HCT116 (cell line): ENCODE measurements at places on chromosomes 2 and 18.

DNA sequence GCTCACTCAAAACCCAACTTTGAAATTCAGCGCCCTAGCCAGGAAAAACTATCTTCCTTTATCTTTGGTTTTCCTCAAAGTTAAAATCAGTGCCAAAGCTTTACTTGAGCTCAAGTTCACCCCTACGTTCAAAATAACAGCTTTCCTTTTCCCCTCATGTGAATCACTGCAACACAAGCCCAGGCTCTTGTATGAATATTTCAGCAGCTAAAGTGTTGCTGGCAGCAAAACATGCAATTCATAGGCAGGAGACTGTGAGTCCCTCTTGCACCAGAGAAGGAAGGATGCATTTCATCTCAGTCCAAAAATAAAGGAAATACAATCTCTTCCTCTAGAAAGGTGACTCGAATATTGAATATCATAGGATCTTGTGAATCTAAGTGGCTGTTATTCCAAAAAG lies 461.3 kb upstream of the SOX11 start:
- no peak for DNase-seq

DNA sequence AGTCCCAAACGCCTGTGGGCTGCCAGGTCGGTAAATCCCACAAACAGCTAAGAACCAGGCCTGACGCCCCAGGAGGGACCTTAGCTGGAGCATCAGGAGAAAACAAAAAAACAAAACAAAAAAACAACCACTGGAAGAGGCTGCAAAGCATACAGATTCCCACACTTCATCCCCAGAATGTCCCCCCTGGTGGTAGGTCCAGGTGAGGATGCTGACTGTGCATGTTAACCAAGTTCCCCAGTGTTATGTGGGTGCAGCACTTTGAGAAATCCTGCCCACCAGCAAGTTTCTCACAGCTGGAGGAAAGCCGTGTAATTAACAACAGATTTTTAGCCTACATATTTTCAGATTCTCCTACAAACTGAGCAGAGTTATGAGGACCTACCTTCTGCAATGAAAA lies 15.1 kb downstream of the ST3GAL5 start:
- DNase-seq, result no peak

DNA sequence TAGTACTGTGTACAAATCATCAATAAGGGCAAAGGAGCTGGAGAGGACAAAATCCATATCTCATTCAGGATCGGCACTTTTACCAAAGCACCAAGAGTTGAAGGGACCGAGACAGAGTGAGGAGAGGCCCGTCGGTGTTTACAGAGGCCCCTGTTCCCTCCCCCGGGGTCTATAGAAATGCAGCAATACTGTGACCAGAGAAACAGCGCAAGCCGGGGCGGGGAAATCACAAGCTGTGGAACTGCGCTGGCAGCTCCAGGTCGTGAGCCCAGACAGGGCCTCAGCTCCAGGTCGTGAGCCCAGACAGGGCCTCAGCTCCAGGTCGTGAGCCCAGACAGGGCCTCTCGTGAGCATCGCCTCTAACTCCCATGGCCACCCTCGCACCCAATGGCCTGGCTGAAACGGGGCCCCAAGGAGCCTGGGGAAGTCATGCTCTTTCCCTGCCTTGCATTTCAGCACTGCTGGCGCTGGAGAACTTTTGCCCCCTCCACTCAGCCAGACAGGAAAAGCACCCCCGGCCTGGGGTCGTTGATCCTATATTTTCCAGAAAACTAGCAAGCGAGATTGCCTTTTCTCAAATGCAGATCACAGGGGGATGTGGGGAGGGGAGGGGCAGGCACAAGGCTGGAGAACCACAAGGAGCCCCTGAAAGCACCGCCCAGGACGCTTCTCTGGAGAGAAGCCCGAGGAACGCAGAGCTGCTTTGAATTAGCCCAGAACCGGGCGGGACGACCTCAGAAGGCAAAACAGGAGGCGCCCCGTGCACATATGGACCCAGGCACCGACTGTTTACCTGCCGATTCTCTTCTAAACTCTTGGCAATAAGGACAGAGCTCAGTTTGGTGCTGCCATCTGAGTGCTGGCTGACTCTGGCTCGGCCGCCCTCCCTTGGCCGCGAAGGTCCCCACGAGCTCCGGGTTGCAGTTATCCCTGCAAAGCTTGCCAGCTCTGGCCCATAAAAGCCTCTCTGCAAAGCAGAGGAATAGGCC lies 223.7 kb downstream of the ACKR3 start:
- no peak for DNase-seq

- no peak for DNase-seq
Observed at GRCh38 chr2:233407771-233408181, 53.5 kb downstream of the DGKD start.

- no peak for DNase-seq
Observed at GRCh38 chr2:112149866-112150435, 11.8 kb downstream of the FBLN7 start.

- no peak for DNase-seq
Observed at GRCh38 chr18:69725855-69726508, 221.7 kb downstream of the CD226 start.

DNA sequence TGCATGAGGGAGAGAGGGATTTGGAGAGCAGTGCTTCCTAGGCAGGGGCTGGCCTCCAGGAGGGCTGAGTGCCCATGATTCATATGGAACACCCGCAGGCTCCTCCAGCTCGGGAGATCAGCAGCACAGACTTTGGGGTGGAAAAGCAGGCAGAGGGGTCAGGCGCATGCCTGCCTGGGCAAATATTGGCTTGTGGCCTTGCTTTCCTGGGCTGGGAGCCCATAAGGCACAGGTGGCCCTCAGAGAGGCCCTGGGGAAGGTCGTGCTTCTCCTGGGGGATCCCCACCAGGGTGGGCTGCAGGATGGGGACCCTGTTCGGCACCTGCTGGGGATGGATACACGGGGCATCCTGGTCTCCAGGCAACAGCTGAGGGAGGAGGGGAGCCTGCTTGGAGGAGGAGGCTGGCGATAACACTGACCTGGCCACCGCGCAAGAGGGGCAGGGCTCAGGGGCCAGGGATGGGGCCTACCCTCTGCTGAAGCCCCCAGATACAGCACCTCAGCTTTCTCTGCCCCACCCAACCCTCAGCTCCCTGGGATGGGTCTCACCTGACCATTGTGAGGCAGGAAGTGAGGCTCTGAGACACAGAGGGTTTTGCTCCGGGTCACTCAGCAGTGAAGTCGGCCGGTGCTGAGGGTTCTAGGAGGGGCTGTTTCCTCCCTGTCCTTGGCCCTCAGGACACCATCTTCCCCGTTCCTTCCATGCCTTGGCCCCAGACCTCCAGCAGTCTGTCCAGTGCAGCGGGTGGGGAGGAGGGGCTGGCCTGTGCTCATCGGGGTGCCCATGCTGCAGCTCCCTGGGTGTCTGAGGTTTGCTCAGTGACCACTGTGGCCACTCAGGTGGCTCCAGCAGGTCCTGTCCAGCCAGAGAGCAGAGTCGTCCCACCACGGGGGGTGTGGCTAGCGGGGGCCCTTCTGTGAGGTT lies 12.0 kb downstream of the AQP12A start:
- no peak for DNase-seq

DNA sequence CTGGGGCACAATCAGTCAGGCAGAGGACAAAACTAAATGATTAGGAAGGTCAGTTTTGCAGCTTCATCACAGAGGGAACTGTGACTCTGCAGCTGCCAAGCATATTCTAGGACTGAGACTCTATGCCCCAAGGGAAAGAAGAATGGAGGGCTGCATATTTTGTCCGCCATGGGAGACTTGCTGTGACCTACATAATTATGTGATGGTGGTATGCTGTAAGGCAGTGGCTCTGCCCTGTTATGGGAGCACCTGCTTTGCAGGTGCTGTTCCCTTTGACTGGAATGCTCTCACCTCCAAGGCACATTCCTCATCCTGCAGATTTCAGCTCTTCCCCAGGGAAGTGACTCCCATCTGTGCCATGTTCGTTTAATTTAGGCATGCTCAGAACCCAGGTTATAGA lies 261.9 kb upstream of the EPHA4 start:
- DNase-seq, result no peak

DNA sequence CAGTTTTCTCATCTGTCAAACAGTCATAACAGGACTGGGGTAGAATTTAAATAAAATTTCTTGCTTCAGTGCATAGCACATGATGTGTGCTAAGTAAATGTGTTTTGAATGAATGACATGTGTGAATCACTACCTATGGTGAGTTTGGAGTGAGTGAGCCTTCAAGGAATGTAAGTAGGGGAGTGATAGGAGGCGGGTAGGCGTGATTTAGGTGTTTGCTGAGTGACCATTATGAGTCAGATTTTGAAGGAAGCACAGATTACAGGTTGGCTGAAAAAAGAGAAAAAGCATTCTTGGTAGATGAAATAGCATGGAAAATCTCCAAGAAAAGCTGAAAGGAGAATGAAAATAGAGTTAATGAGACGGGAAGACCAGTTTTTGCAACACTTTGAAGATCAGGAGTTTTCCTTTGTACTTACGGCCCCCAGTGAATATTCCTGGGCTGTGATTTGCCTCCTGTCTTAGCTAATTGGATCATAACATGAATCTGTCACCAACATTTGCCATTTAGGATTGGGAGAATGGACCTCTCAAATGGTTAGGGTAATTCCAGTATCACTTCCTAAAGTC lies 136.9 kb upstream of the GATA6 start:
- peak; percentile 88 for DNase-seq

DNA sequence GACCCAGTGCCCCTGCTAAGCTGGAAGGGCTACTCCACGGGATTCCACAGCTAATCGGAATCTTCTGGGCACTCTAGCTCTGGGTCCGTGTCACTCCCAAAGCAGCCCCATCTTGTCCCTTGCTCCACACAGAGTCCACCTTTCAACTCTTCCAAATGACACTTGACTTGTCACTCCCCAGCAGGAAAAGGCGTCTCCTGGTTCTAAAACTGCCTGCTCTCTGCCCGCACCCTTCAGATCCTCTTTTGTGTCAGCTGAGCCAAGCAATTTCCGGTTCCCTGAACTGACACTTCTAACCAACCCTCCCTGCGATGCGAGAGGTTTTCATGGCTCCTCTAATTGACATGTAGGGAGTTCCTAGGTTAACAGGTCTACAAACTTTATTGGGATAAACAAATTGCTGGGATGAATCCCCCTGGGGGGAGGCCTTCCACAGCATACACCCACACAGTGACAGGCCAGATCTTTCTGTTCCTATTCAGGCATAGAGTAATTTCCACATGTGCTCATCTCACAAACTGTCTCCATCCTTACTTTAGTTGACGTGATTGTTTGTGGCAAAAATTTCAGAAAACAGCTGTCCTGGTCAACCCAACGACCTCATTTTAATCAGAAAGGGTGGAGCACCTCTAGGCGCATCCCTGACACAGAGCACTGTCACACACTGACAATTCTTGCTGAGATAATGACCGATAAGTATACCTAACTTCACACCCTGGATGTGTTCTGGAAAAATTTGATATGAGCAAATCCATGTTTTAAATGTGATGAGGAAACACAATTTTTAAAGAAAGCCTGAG lies 104.9 kb downstream of the RBMS1 start:
- DNase-seq, result no peak

- peak; percentile 16 for DNase-seq
Observed at GRCh38 chr18:59994357-59994756, 94.6 kb downstream of the PMAIP1 start.

DNA sequence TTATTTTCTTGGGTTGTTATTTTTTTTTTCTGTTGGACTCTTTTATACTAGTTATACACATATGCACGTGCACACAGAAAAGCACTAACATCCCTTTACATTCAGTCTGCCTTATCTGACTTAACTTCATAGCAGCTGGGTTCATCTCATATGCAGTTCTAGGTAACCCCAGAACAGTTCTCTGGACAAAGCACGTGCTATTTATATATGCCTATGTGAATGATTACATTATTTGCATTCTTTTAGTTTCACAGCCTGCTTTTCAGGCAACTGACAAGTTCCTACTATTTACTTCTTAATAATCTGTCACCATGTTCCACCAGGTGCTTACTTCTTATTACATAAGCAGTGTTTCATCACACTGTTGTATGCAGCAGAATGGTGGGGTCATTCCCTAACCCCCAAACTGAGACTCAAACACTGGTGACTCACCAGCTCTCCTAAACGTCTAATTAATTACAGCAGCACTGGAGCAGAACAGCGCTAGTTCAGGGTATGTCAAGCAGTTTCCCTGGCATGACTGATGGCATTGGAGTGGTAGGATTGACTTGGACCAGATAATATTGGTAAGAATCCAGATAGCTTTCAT lies 372.8 kb downstream of the CLIP4 start:
- DNase-seq, result no peak

DNA sequence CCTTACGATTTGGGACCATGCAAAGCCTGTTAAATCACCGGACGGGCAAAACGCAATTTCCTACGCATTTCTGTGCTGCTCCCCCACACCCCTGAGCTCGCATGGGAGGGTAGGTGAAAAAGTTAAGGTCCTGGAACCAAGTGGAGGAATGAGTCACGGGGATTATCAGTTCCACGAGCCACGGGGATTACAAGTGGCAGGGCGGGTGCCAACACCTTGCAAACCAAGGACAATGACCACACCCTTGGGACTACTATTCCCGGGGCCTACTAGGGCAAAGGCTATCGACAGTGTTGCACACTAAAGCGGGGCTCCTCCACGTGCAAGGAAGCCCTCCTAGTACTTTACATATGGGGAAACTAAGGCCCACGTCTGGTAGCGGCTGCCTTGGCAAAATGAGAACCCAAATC lies 447 bp downstream of the RETSAT start:
- DNase-seq, result peak; percentile 12

- no peak for DNase-seq
Observed at GRCh38 chr2:160977376-160977775, 182.9 kb upstream of the TANK start.

DNA sequence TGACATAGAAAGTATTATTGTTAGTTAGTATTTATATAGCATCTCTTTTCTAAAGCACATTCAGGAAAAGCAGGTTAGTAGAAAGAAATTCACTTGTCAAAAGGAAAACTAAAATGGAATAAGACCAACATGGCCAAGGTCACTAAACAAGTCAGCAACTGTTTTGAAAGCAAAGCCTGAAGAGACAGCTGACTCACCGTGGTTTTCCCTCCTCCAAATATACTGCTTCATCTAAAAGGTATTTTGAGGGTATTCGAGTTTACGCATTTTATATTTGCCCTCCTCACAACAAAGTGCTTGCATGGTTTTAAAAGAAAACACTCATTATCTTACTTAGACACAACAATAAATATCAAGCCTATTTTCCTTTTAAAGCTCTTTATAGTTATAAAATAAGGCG lies 24.0 kb downstream of the ZNF385B start:
- no peak for DNase-seq

- DNase-seq, result no peak
Observed at GRCh38 chr2:26195040-26195984, 22.4 kb downstream of the GAREM2 start.

- DNase-seq, result no peak
Observed at GRCh38 chr2:44537264-44537663, 175.5 kb downstream of the CAMKMT start.

DNA sequence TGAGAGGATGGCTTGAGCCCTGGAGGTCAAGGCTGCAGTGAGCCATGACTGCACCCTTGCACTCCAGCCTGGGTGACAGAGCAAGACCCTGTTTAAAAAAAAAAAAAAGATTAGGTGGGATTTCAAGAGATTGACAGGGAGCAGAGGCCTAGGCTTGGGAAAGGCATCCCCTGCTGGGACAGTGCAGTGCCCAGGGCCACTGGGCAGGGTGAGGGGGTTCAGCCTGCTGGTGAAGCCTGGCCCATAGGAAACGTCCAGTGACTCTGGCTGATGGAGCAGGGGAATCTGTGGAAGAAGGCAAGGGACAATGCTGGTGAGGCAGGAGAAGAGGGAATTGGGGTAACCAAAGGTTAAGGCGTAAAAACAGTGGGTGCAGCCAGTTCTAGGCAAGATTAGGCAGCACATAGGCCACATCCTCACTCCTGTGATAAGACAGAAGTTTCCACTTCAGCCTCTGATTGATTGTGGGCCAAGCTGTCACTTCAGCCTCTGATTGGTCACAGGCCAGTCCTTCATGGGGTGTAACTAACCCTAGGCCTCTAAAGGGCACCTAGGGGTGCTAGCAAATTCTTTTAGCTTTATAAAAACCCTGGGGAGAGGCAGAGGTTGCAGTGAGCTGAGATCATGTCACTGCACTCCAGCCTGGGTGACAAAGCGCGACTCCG lies 128.6 kb downstream of the MSH2 start:
- no peak for DNase-seq
